ENCODE measurements at places on chromosomes 16 and 17. TPM values are rescaled to one million over a fixed set of nuclear protein-coding genes. Genes with fewer than 3 reads are reported as not detected.

DNA sequence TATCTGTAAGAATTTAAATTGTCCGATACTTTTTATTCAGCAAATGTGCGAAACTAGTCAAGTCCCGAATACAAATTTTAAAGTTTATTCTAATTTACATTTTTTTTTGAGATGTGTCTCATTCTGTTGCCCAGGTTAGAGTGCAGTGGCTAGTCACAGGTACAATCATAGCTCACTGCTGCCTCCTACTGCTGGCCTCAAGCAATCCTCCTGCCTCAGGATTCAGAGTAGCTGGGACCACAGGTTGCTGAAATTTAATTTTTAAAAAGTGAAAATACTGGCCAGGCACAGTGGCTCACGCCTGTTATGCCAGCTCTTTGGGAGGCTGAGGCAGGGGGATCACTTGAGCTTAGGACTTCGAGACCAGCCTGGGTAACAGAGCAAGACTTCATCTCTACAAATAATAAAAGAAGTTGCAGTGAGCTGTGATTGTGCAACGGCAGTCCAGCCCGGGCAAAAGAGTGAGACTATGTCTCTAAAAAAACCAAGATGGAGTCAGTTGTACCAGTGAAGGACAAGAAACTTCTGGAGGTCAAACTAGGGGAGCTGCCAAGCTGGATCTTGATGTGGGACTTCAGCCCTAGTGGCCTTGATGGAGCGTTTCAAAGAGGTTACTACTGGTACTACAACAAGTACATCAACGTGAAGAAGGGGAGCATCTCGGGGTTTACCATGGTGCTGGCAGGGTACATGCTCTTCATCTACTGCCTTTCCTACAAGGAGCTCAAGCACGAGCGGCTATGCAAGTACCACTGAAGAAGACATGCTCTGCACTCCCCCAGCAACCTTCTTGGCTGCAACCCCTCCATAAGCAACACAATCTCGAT, 5.6 kb downstream of the POLG2 start:
- peak; percentile 20 for DNase-seq
- H3K27ac ChIP-seq = no peak overlapping the region
- H3K27me3 ChIP-seq = no peaks in the 10 kb centered on the region
- peaks cover 16% of the 10 kb centered on the region for H3K36me3 ChIP-seq

DNA sequence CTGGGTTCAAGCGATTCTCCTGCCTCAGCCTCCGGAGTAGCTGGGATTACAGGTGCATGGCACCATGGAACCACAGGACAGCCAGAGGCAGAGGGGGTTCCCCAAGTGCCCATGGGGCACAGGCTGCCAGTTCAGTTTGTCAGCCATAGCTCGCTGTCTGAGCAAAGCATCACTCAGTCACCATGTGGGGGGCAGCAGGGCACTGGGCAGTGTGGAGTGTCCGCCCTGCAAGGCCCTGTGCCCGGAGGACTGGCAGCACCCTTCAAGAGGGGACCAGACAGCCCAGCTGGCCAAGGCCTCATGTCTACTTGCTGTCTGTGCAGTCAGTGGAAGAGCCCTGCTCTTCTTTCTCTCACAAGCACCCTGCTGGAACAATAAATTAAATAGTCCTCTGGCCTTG, 6.4 kb downstream of the ALYREF start:
- H3K27ac ChIP-seq = no peak overlapping the region
- peaks cover 16% of the 10 kb centered on the region for H3K4me1 ChIP-seq
- no peak for DNase-seq

DNA sequence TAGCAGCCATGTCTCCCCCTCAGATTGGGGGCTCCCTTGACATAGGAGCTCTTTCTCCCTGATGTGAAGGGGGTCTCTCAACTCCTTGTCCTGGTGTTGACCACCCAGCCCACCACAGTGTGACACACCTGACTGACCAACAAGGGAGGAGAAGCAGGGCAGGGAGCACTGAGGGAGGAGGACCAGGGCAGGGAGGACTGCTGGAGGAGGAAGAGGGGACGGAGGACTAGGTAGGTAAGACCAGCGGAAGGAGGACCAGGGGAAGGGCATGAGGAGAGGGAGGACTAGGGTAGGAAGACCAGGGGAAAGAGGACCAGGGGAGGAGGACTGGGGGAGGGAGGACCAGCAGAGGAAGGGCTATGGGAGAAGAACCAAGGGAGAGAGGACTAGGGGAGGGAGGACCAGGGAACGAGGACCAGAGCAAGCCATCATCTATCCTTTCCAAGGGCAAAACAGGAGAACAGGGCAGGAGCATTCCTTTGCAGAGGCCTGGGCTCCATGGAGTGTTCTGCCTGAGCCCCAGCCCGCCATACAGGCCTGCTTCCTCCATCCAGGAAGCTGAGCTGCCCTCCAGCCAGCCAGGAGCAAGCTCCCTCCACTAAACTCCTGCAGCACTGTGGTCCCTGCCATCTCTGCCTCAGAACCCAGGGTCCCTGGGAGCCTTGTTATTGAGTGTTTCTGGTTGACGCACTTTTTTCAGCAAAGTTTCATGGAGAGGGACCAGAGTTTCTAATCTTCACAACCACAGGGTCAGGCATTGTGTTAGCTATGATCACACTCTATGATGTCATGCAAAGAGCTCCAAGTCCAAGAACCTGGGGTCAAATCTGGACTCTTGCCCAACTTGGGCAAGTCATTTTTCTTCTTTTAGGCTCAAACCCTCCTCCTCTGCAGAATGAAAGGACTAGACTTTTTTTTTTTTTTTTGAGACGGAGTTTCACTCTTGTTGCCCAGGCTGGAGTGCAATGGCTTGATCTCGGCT, 15.4 kb upstream of the KRT17 start:
- no peak overlapping the region for H3K27ac ChIP-seq
- H3K27me3 ChIP-seq = no peaks in the 10 kb centered on the region
- DNase-seq = no peak
- no peak overlapping the region for H3K4me3 ChIP-seq
- no peaks in the 10 kb centered on the region for H3K36me3 ChIP-seq

GRCh38 chr16:85010446-85010930, 847 bp downstream of the ZDHHC7 start:
- peak overlapping the region; percentile 99 for H3K27ac ChIP-seq
- no peaks in the 10 kb centered on the region for H3K36me3 ChIP-seq
- H3K4me1 ChIP-seq = peaks cover 18% of the 10 kb centered on the region
- no peak for DNase-seq

- no peaks in the 10 kb centered on the region for H3K4me1 ChIP-seq
- no peaks in the 10 kb centered on the region for H3K27me3 ChIP-seq
- H3K27ac ChIP-seq = no peak overlapping the region
- H3K36me3 ChIP-seq = no peaks in the 10 kb centered on the region
Observed at GRCh38 chr17:6487251-6488007, 43.2 kb downstream of the PIMREG start.

GRCh38 chr16:50705436-50706110, 12.2 kb downstream of the NOD2 start:
- no peak for DNase-seq
- H3K27ac ChIP-seq = no peak overlapping the region
- no peaks in the 10 kb centered on the region for H3K36me3 ChIP-seq

G6PC1 gene
- not detected for total RNA-seq

DHX58 gene
- 17.9 TPM for total RNA-seq
